ENCODE measurements at places on chromosomes 11 and 22. TPM values are rescaled to one million over a fixed set of nuclear protein-coding genes. Genes with fewer than 3 reads are reported as not detected.

- no peak for DNase-seq
Measured at GRCh38 chr11:6099577-6099976, 7.9 kb upstream of the OR56B4 start.

GRCh38 chr11:65719871-65720210 is 757 bp downstream of the RNASEH2C start:
- DNase-seq: no peak

Gene VSIG10L2
- not detected for polyA plus RNA-seq

DNA sequence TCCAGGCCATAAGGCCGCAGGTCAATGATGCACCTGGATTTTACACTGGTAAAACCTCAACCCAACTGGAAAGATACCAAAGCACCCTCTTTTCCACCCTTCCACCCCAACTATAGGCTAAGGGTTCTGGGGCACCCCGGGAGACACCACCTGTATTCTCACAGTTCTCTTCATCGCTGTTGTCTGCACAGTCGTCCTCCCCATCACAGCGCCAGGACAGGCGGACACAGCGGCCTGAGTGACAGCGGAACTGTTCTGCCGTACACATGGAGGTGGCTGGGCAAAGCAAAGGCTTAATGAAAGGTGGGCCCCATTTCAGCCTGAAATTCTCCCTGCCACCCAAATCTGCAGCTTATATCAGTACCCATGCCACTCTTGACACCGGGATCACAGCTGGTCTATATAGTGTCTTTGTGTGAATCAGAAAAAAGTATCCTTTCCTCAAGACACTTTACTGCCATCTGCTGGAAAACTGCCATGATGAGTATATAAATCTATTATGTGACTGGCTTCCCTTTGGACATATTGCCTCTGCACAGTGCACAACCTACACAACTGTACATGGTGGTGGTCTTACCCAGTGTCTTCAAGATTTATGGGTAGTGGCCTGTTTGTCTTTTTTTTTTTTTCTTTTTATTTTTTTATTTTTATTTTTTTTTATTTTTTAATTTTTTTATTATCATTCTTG is 21.5 kb downstream of the LRP4 start:
- DNase-seq: no peak

DNA sequence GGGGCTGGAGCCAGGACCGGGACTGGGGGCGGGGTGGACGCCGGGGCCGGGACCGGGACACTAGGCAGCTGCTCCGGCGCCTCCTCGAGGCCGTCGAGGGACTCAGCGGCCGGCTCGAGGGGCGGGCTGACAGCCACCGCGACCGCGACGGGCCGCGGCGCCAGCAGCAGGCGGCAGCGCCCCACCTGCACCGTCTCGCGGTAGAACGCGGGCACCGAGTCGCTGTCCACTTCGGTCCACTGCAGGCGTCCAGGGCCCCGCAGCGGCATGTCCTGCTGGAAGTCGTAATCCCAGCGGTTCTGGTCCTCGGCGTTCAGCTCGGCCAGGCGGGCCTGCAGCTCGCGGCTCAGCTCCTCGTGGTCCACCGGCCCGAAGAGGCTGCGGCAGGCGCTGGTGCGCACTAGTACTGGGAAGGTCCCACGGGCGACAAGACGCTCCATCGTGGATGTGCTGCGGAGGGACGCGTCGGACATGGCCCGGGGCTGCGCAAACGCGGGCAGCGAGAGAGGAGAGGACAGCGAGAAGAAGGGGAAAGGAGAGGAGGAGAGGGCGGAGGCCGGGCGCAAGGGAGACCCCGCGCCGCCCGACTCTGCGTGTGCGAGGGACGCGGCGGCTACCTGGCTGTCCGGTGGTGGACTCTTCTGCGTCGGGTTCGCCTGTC is 428 bp downstream of the CDKN1C start:
- DNase-seq: no peak

Gene FBLN1
- 314 TPM for polyA plus RNA-seq

GRCh38 chr11:46917109-46917761 is 1.1 kb downstream of the LRP4 start:
- no peak for DNase-seq

DNA sequence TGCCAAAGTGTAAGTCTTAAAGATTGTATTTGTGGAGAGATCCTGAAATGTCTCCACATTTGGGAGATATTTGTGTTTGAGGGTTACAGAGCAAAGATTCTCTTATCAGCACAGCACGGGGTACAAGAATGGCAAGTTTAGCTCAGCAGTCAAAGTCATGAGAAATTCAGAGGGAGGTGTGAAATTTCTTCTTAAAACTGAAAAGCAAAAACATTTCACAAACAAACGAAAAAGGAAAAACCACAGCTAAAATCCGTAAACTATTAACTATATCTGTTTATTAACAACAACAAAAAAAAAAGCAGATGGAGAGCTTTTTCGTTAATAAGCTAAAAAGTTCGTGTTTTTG is 40.9 kb upstream of the ETS1 start:
- DNase-seq: no peak

GRCh38 chr22:39236321-39237317 is 8.2 kb downstream of the PDGFB start:
- DNase-seq: no peak

- DNase-seq: no peak
Measured at GRCh38 chr11:60469723-60470122, 14.1 kb downstream of the MS4A1 start.

All from AG04450 (cell line).